ENCODE measurements at places on chromosomes 5 and 9.

- DNase-seq = no peak
Observed at GRCh38 chr9:125049212-125050049, 93.9 kb downstream of the SCAI start.

GRCh38 chr9:123316053-123316718, 39.8 kb upstream of the CRB2 start:
- no peak for DNase-seq

DNA sequence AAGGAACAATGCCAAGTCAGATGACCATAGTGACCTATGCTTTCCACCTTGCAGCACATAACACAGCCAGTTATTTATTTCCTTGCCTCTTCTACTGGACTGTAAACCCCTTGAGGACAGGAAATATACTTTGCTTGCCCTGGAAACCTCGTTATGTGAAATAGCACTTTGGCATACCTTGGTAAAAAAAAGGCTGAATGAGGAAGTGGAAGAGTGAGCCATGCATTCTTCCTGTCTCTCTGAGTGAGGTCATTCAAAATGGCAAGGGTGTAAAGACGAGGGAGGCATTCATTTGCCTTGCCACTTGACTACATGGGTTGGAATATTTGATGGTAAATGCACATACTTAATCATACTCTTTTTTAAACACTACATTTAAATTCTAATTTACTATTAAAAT, 42.8 kb upstream of the SVEP1 start:
- DNase-seq = no peak

- DNase-seq = no peak
Observed at GRCh38 chr9:89929673-89930480, 325.1 kb downstream of the GADD45G start.

DNA sequence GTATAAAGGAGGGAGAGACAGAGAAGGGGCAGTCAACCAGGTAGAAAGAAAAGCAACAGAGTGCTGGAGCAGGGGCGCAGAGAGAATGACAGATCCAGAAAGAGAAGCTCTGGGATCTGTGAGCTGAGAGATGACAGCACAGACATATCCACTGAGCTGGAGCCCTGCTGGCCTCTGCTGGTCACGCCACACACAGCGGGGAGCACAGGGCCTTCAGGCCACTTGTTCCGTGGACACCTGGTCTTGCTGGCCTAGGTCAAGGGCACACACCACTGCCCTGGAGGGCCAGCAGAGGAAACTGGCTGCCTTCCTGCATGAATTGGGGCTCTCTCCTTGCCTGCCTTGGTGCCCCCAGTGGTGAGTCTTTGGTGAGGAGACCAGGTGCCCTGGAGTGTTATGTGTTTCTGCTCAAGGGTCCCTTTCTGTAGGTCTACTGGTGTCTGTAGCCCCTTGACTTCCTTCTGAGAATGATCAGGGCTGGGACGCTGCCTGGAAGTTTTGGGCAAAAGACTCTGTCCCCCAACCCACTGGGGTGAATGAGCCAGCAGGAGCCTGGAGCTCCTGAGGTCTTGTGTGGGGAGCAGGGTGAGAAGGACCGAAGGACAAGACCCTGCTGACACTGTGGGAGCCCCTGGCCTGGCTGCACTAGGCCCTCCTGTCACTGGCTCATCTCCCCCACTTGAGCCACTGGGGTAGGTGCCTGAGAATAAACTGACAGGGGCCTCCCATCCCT, 59.2 kb upstream of the ADAMTS2 start:
- no peak for DNase-seq

DNA sequence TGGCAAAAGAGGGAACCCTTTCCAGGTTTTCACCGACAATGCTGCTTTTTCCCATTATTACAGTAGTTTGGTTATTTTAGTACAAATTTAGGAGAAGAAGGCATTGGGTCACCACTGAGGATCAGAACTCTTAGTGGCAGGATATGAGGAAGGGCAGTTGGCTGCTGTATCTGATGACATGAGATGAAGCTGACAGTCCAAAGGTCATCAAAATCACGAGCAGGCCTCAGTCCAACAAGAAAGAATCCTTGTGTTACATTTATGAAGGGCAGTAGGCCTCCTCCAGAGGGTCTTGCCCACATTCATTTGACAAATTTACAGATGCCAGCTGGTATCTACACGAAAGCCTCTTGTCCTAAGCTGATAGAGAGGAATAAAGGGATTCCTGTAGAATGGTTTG, 49.5 kb upstream of the COL15A1 start:
- no peak for DNase-seq

DNA sequence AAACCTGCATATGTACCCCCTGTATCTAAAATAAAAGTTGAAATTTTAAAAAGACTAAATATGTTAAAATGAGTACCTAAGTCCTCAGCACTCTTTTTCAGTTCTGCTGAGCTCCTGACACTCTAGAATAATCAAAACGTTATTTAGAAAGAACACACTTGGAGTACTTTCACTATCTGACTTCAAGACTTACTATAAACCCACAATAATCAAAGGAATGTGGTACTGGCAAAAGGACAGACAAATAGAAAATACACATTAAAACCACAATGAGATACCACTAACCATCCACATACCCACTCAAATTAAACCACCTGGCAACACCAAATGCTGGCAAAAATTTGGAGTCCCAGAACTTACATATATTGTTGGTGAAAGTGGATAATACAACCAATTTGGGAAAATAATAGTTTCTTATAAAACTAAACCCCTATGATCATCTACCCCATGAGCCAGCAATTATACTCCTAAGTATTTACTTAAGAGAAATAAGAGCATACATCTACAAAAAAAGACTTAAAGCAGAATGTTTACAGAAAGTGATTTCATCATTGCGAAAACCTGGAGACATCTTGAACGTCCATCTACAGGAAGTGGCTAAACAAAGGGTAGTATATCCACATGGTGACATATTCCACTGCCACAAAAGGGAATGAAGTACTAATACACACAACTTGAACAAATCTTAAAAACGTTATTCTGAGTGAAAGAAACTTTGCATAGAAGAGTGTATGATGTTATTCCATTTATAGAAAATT, 12.8 kb upstream of the PRSS3 start:
- no peak for DNase-seq

DNA sequence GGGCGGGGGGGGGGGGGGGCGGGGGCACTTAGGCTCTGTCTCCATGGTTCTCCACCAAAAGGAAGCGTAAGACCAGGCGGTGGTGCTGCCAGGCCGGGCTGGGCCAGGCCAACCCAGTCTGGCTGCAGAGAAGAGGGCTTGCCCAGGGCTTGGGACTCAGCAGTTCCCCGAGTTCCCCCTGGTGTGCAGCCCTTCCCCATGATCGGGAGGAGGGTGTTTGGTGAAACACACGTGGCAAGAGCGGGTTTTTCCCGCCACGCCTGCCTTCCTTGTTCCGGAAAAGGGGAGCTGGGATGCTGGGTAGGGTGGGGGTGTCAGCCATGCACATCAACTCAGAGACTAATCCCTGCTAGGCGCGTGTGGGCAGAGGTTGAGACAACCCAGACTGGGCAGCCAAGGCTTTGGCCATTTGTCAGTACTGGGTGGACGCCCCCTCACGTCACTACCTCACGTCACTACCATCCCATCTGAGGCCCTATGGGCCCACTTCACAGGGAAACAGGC, 32.9 kb downstream of the PRRX2 start:
- no peak for DNase-seq

DNA sequence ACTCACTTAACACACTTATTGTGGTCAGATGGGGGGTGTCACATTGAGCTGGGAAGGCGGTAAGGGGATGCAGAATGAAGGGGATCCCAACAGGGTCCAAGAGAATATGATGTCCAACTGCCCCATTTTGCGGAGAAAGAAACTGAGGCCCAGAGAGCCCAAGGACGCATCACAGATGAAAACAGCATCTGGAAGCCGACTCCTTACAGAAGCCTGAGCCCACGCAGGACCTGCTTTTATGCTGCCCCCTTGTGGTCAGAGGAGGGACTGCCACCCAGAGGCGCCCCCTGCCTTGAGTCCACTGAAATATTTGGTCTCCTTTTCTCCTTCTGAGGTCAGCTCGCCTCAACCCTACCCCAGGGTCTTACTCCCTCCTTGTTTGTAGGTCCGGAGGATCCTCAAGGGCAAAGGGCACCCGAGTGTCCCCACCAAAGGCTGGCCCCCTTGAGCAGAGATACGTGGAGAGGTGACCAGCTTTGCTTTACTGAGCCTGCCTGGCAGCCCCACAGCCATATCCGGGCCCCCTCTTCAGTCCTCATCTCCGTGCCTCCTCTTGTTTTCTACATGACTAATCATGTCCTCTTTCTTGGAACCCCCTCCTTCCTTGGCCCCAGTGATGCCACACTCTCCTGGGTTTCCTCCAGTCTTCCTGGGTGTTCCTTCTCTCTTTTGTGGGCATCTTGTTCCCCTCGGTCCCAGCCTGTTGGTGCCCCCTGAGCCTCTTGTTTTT, 30.0 kb upstream of the TTLL11 start:
- DNase-seq = peak; percentile 19

GRCh38 chr5:53820802-53821171, 260.3 kb downstream of the NDUFS4 start:
- DNase-seq = no peak

- DNase-seq = peak; percentile 21
Observed at GRCh38 chr9:2290382-2290781, 275.2 kb downstream of the SMARCA2 start.

DNA sequence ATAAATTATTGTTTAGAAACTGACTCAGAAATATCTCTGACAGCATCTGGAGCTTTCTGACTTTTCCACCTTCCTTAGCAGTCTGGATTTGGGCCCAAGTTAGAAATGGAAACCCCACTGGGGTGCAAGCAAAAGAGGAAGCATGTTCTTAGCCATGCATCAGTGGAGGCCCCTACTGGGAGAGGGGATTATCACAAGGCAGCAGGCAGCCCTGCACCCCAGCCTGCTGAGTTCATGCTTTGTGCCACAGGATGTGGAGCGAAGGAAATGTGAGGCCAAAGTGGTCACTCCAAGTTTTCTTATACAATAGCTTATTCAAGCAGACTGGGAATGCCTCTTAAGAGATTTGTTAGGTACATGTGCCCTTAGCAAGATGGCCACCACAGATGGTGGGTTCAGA, 146.5 kb upstream of the TLX3 start:
- no peak for DNase-seq

DNA sequence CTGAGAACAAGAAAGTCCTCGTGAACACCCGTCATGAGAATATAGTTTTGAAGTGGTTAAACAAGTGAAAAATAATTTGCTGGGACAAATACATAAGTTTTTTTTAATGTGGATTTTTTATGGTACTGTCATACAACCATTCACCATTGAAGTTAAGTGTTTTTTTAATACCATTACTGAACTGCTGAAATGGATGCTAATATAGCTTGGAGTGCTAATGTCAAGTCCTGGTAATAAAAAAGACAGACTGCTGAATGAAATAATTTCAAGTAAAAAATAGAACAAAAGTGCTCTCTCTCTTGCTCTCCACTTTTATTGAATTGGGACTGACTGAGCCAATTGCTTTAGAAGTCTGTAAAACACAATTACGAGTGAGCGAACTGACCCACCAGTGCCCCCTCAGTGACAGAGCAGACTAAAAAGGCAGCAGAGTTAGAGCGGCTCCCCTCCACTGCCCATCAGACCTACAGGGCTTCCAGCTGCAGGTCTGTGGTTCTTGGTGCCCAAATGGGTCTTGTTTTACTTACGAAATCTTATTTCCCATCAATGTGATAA, 442.5 kb downstream of the BNC2 start:
- no peak for DNase-seq

GRCh38 chr5:11918463-11919045, 14.3 kb upstream of the CTNND2 start:
- no peak for DNase-seq

- DNase-seq = no peak
Observed at GRCh38 chr5:36878392-36879082, 2.0 kb downstream of the NIPBL start.

DNA sequence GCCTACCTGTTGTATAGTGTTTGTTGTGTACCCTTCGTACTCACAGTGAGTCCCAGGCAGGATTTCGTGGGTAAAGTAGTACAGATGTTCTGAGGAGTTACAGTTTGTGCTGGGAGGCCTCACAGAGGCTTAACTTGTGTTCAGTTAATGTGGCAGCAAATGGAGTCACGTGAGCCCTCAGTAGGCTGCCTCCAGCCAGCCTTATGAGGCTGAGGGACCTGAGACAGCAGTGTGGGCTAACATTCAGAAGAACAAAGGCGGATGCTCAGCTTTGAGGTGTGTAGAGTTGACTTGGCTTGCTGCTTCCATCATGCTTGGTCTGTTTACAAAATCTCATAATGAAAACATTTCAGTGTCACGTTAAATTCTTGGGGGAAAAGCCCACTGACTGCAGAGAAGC, 118.1 kb downstream of the TRIO start:
- DNase-seq = no peak

DNA sequence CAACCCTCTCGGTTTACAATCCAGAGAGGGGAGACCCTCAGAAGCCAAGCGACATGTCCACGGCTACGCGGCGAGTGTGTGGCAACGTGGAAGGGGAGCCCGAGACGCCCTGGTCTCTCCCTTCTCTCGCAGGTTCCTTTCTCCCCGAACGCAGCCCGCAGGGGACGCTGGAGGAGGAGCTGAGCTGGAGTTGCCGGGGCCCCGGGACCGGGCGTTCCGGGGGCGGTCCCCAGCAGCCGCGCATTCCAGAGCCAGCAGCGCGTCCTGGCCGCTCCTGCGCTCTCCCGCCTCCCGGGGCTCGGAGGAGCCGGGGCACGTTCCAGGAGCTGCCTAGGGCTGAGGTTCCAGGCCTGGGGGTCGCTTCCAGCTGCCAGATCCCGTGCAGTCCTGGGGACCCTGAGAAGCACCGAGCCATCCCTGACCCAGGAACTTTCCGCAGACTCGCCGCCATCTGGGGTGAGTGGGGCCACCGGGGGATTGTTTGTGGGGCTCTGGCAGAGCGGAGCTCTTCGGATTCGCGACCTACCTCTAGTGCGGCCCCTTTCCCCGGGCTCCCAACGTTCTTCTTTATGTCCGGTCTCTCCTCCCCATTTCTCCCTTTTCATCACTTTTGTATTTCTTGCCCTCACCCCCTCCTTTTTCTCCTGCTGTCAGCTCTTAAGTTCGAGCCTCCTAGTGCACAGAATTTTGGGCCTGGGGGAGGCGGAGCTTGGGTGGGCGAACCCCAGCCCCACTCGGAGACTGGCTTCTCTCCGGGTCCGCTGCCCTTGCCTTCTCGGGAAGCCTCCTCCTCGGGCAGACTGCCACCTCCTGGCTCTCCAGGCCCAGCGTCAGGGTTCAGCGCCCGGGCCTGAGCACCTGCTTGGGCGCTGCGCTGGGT, at the start of gene SMIM3:
Gene SMIM3, plus strand, starts transcription at position 241 of the 880 bp plus-strand sequence. CDS start 16,684 bp downstream, outside the sequence.
- no peak for DNase-seq

DNA sequence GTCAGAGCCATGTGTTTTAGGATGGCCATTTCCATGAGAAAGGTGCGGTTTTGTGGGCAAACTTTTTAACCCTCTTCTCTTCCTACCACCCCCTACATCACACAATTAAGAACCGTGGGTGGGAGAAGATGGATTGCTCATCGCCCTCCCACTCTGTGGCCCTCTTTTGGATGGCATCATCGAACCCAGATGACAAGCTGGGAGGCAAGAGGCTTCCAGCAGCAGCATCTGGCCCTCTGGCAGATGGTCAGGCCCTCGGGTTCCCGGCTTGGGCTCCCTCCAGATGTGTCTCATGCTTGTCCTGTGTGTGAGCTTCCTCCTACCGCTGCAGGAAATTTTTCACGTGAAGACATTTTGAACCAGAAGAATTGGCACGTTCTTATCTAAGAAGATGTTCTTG, 199.9 kb downstream of the EBF1 start:
- no peak for DNase-seq
